ENCODE measurements at places on chromosomes 7 and 10. TPM values are rescaled to one million over a fixed set of nuclear protein-coding genes. Genes with fewer than 3 reads are reported as not detected.

DNA sequence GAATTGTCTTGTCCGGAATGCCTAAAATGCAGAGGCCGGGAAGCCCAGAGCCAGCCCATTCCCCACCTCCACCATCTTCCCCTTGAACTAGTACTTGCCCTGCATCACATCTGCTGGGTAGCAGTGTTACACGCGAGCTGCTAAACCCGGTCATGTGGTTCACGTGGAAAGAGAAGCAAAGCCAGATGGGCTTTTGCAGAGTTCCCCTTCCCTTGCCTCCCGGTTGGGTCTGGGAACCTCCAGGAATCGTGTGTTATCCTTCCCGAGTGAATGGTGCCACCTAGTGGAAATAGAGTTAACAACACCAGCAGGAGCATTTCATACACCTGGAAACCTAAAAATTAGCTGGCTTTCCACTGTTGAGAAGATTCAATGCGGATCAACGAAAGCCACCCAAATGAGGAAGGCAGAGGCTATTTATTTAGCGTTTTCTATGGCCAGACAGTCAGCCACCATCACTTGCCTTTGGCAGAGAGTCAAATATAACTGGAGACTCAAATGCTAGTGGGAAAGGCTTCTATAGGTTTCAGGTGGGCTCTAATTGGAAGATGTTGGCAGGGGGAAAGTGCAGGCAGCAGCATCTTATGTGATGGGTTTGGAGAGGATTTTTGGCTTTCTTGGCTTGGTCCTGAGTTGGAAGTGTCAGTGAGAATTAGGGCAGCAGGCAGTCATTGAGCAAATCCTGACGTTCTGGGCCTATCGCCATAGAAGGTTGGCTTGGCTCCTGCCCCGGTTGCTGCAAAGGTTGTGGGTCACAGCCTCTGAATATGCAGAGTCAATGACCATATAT is 12.9 kb upstream of the DENND2A start:
- DNase-seq, result peak; percentile 85

- no peak for DNase-seq
Observed at GRCh38 chr10:4683137-4683536, 142.9 kb upstream of the AKR1E2 start.

DNA sequence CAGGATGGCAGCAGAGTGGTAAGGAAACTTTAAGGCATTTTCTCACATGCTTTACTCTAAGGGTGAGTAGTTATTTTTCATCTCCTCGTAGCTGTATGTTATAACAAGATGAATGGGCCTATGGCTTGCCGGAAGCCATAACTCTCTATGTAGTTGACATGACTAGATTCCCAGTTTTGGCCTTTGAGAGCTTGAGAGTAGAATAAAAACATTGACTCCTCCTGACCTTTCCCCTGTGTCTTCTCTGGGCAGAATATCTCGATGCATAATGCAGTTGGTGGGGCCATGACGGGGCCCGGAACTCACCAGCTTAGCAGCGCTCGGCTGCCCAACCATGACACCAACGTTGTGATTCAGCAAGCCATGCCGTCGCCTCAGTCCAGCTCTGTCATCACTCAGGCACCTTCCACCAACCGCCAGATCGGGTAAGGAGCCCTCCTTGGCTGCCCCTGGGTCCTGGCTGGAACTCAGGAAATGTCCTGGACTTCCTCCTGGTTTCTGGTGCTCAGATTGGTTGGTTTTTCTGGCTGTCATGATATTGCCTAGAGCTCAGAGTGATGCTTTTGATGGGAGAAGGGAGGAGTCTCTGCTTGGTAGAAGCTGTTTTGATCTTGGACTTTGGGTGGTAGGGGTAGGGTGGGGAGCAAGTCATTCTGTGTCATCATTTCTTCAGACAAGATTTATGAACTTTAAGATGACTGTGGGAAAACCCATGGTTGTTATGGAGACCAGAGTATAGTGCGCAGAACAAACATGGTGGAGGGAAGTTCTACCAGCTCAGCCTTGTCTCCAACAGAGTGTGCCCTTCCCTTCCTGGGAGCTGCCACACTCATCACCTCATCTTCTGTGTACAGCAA is 158.0 kb downstream of the CREB5 start:
- DNase-seq, result no peak

- DNase-seq, result no peak
Observed at GRCh38 chr7:73977619-73978618, 50.1 kb upstream of the ELN start.

GRCh38 chr10:3357737-3358136 is 185.2 kb upstream of the PITRM1 start:
- no peak for DNase-seq

GRCh38 chr10:6170638-6171037 is 32.1 kb upstream of the PFKFB3 start:
- no peak for DNase-seq

GRCh38 chr7:44995555-44996493 is 4.2 kb upstream of the CCM2 start:
- no peak for DNase-seq

- DNase-seq, result no peak
Observed at GRCh38 chr7:45451342-45452035, 122.7 kb upstream of the ADCY1 start.

The RRP12 gene
- 28.1 TPM for polyA plus RNA-seq

The RAPGEF5 gene
- 37.6 TPM for polyA plus RNA-seq

The AMPH gene
- polyA plus RNA-seq, result 20.0 TPM

The CRYGN gene
- 4.4 TPM for polyA plus RNA-seq

The MOGAT3 gene
- 0.90 TPM for polyA plus RNA-seq

The TMEM139 gene
- 55.7 TPM for polyA plus RNA-seq

The SLC18A2 gene
- polyA plus RNA-seq, result 1.00 TPM

The RGS10 gene
- 26.9 TPM for polyA plus RNA-seq
